Endodermal cell (in vitro differentiated cells): ENCODE measurements at places on chromosomes 7 and 10. TPM values are rescaled to one million over a fixed set of nuclear protein-coding genes. Genes with fewer than 3 reads are reported as not detected.

DNA sequence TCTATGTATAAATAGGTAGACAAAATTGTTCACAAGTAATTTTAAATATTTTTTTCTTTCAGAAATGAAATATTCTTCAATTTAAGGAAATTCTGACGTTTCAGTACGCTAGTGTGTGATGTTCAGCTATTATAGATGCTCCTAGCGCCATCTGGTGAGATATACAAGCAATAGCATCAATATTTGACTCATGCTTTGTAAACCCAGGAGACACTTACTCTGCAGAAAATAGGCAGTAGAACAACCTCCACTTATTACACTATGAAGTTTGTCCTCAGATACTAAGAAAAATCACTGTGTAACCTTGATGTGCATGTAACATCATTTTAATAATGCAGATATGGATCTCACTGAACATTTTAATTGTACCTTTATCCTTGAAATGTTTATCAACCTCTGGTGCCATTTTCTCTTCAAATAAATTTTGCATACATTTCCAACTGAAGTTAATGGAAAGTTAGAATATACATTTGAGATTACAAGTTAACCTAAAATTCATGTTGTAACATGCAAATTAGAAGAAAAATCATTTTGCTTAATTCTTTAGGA lies 151.5 kb upstream of the FAM3C start:
- no peak for DNase-seq

GRCh38 chr10:50375051-50375452 lies 123.7 kb upstream of the ASAH2 start:
- DNase-seq: no peak

- no peak for DNase-seq
Observed at GRCh38 chr7:28041508-28042314, 138.9 kb downstream of the JAZF1 start.

Gene GNB2
- 197 and 198 TPM in 2 replicates for total RNA-seq

Gene CPA2
- total RNA-seq: 0.32 to 0.70 TPM (median 0.66 TPM) in 3 replicates

Gene ACSM6
- total RNA-seq: not detected in 3 replicates

Gene RGS10
- total RNA-seq: 4.3 and 4.5 TPM in 2 replicates
